NCI-H774 (cell line): ENCODE measurements at places on chromosomes 11 and 22.

DNA sequence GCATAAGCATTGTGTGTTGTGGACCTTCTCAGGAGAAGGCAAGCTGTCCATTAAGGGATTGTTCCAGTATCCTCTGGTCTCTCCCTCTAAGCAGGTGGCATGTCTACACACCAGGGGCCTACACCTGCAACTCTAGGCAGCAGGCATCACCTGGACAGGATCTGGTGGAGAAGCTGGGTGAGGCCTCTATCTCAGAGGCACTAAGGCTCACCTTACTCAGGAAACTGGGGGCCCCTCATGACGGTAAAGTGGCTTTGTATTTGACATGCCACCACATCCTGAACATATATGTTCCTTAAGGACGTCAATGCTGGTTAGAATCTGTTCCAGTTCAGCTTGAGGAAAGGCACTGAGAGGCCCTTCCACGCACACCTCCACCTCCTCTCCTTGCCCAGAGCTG is 891.3 kb downstream of the OPCML start:
- DNase-seq: no peak

DNA sequence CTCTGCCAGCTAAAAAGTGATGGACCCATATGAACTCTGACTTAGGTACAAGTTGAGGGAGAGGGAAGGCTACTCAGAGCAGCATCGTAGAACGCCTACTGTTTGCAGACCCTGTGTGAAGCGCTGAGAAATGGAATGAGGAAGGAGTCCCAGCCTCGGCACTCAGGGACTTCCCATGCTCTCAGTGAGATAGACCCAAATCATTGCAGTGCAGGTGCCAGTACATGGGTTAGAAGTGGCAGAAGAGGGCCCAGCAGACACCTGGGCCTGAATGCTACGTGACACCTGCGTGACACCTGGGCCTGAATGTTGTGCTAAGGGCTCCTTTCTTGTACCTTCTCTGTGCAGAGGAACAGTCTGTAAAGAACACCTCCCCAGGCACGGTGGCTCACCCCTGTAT is 2.6 kb upstream of the PDGFB start:
- no peak for DNase-seq

DNA sequence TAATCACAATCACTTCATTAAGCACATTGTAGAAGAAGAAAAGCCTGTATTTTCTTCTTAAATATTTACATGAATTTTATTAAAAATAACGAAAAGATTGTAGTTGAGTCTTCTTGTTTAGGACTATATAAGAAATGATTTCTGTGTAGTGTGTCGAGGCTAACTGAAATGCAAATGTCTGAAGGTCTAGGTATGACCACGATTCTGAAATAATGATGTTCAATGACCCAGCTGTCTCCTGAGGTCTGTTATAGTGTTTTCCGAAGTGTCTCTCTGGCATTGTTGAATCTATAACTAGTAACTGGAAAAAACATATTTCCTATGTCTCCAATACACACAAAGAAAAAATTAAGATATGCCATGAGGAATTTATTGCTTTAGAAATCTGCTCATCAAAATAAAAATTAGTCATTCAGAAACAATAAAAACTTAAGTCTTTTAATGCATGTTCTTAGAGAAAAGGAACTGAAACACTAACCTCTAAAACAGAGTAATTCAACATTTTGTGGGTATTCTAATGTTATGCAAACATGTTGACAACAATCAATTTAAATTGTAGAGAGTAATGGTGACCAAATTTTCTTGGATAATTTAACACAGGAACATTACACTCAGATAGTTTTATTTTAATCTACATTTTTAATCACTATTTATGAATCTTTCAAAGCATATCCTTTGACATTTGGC is 55.0 kb downstream of the CASP12 start:
- DNase-seq: no peak

- no peak for DNase-seq
These were observed 32.4 kb downstream of the SPECC1L start for GRCh38 chr22:24303007-24303406.

DNA sequence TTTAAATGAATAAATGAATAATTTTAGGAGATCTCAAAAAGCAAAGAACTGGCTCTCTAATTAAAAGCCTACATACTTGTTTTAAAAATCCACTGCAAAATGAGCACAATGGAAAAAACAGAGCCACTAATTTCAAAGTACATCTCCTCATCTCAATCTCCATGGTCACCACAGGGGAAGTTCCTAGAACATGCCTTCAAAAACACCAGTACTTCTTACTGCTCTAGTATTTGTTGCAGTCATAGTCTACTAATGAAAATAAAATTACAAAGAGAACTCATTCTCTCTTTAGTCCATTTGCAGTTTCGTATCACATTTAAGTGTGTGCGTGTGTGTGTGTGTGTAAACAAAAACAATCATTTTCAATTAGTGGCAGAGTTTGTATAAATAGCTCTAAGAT is 54.0 kb downstream of the PIK3C2A start:
- DNase-seq: no peak

DNA sequence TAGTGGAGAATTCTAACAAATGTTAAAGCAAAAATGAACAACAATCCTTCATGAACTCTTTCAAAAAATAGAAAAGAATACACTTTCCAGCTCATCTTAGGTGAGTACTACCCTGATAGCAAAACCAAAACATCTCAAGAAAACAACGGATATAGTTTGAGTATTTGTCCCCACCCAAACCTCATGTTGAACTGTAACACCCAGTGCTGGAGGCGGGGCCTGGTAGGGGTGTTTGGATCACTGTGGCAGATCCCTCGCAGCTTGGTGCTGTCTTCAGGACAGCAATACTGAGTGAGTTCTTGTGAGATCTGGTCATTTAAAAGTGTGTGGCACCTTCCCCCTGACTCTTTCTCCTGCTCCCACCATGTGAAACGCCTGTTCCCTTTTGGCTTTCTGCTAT is 27.0 kb downstream of the NCAPD3 start:
- DNase-seq: no peak

DNA sequence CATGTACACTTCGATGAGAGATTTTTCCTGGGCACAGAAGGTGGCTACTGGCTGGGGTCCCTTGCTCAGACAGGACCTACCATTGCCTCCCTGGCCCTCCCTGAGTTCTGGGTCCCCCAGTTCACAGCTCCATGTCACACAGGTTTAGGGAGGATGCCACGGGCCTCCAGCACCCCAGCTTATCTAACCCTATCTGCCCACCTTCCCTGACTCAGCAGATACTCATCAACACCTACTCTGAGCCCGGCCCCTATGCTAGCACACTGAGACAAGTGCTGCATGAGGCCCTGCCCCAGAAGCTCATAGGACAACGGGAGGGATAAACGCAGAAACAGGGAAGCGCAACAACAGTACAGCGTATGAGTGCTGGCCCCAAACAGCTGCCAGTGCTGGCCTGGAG is 9.6 kb downstream of the NAGA start:
- DNase-seq: no peak

DNA sequence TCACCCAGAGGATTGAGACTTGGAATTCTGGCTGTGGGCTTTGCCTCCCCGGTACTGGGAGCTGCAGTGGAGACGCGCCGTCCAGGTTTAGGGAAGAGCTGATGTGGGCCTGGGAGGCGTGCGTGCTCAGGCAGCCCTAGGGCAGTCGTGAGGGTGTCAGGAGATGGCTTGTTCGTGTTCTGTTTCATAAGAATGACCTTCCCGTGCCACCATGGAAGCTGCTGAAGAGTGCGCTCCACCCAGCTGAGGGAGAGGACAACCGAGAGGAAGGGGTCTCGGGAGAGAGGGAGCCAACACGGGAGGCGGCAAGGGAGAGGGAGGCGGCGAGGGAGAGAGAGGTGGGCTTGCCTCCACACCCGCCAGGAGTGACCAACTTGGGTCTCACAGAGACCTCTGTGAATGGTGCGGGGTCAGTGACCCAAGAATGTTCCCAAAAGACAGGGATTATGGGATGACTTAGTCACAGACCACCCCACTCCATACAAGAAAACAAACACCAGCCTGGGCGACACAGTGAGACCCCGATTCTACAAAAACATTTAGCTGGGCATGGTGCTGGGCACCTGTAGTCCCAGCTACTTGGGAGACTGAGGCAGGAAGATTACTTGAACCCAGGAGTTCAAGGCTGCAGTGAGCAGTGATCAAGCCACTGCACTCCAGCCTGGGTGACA is 14.7 kb upstream of the TRMU start:
- no peak for DNase-seq
